ENCODE measurements at places on chromosomes 1 and 21. TPM values are rescaled to one million over a fixed set of nuclear protein-coding genes. Genes with fewer than 3 reads are reported as not detected.

DNA sequence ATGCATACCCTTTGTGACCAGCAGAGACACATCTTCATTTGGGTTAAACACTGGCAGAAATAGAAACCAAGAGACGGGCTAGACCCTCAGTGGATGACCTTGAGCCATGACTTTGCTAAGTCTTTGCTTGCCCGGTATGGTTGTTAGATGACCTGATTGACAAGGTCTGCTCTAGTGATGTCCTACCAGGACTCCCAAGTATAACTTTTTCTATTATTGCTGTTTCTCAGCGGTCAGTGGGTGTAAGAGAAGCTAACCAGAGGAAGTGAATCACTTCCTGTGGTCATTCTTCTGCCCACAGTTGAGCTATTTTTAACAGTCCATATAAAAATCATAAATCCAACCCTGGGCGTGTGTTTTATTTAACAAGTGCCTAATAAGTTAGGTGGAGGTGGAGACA lies 126.2 kb upstream of the ETS2 start:
- DNase-seq: no peak

The IRF6 gene
- total RNA-seq: 118 TPM

The FMN2 gene
- 4.8 TPM for total RNA-seq

The PGLYRP4 gene
- not detected for total RNA-seq

The PDIK1L gene
- total RNA-seq: 10.5 TPM

DNA sequence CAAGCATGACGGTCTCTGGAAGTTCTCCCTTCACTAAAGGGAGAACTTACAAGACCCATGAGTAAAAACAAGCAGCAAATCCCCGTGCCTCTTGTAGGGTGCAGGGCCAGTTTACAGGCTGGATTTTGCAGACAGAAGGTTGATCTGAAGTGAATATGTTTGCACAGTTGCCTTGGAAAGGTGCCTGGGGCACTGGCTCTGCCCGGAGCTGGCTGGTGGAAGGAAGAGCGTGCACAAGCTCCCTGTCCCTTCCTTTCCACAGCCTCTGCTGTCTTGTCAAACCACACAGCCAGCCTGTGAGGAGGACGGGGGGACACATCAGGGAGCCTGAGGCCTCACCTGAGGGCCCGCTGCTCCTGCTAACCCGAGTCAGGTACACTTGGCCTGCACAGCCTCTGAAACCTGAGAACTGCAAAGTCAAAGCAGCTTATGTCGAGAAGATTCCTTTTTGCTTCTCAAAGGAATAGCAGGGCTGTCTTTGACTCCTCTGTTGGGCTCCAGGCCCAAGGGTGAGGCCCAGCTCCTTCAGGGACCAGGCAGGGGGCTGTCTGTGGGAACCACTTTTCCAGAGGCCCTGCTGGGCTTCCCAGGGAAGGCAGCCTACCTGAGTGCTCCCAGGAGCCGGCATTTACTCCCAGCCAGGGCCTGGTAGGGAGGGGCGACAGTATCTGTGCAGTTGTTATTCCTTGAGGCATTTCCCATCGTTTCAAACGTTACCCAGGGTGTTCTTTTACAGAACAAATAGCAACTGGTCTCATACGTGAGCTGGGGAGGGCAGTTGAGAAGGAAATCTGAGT lies 251.5 kb downstream of the SIPA1L2 start:
- DNase-seq: peak; percentile 75

The LHX8 gene
- 0.74 TPM for total RNA-seq

The TDRD5 gene
- 3.8 TPM for total RNA-seq

The TGFBR3 gene
- total RNA-seq: 26.4 TPM

- DNase-seq: no peak
Measured at GRCh38 chr21:33522953-33523349, 19.0 kb downstream of the GART start.

The FAM110D gene
- 3.8 TPM for total RNA-seq

- no peak for DNase-seq
Measured at GRCh38 chr1:147895123-147895522, 7.5 kb upstream of the GJA8 start.

DNA sequence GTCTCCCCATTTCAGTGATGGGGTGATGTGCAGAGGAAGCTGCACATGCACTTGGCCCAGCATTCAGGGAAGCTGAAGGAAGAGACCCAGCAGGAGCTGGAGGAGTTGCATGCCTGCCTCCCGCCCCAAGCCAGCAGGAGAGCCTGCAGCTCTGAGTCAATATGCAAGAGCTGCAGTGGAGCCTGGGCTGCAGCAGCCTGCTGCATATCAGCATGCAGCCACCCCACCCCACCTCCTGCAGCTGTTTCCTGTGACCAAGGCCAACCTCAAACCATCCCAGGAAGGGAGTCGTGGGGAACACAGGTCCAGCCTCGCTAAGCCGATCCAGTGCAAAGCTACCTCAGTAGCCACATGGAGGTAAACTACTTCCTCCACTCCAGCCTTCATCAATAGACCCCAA lies 18.9 kb downstream of the AGT start:
- DNase-seq: no peak

- DNase-seq: no peak
Measured at GRCh38 chr1:45843474-45843905, 40.1 kb downstream of the MAST2 start.

DNA sequence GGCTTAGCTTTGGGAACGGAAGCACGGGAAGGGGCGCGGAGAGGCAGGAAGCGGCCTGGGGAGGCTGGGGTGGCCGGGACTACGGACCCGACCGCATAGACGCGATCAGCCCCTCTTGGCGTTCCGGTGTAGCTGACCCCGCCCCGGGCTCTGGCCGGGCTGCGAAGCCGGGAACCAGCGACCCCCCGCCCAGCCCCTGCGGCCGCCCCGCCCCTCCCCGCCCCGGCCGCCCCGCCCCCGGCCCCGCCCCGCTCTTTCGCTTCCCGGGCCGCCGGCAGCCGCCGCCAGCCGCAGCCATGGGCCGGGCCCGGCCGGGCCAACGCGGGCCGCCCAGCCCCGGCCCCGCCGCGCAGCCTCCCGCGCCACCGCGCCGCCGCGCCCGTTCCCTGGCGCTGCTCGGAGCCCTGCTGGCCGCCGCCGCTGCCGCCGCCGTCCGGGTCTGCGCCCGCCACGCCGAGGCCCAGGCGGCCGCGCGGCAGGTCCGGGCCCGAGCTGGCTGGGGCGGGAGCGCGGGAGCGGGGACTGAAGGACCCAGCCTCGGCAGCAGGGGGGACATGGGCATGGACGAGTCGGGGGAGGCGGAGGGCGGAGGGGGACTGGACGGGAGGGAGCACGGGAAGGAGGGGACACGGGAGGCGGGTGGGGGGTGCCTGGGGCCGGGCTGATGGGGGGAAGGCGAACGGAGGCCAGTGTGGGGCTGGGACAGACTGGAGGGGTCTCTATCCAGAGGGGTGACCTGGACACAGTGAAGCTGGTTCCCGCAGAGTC lies at the start of gene SELENON:
Gene SELENON, plus strand, starts transcription at position 259 of the 768 bp plus-strand sequence. Its CDS starts 38 bp downstream, at position 297.
- DNase-seq: no peak

GRCh38 chr1:56045062-56045461 lies 534.3 kb downstream of the PLPP3 start:
- no peak for DNase-seq

GRCh38 chr1:198534548-198535418 lies 5.7 kb downstream of the ATP6V1G3 start:
- DNase-seq: no peak

The HEYL gene
- 51.9 TPM for total RNA-seq

The AGBL4 gene
- total RNA-seq: 2.7 TPM
